ENCODE measurements at places on chromosomes 5 and 9.
A peak's percentile ranks its signal among the peaks of the same experiment; 100 is the strongest.

- DNase-seq = peak; percentile 42
Measured at GRCh38 chr9:75238311-75238976, 150.1 kb downstream of the OSTF1 start.

- peak; percentile 84 for DNase-seq
Measured at GRCh38 chr5:74200560-74200959, 440.0 kb downstream of the ENC1 start.

GRCh38 chr5:172849606-172850453 is 15.8 kb downstream of the ERGIC1 start:
- DNase-seq = no peak

- no peak for DNase-seq
Measured at GRCh38 chr5:115683081-115683480, 57.2 kb upstream of the TMED7 start.

DNA sequence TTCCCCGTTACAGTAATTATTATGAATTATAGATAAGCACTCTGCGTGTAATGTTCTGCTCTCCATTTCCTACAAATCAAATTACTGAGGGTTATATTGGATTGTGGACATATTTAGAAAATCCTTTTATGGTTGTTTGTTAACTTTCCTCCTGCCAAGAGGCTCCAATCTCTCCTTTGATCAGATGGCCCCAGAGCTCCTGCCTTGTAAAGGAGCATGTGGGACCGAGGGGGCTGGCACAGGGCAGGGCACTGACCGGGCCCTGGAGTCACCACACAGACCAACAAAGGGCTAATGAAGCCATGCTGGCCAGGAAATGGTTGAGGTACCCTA is 415.9 kb downstream of the EFNA5 start:
- DNase-seq = peak; percentile 34

- no peak for DNase-seq
Measured at GRCh38 chr5:79576606-79577289, 35.5 kb upstream of the TENT2 start.

- DNase-seq = no peak
Measured at GRCh38 chr5:52682492-52682891, 105.2 kb upstream of the ITGA1 start.

GRCh38 chr9:36793277-36793676 is 220.6 kb downstream of the MELK start:
- no peak for DNase-seq

GRCh38 chr5:107915176-107915812 is 244.6 kb upstream of the EFNA5 start:
- no peak for DNase-seq

GRCh38 chr5:119435436-119436132 is 16.7 kb upstream of the HSD17B4 start:
- DNase-seq = no peak

- no peak for DNase-seq
Measured at GRCh38 chr5:67289763-67290521, 93.3 kb upstream of the CD180 start.

- DNase-seq = no peak
Measured at GRCh38 chr5:77418162-77418561, 74.0 kb downstream of the WDR41 start.

- DNase-seq = peak; percentile 93
Measured at GRCh38 chr5:58787987-58788386, 205.1 kb downstream of the RAB3C start.

DNA sequence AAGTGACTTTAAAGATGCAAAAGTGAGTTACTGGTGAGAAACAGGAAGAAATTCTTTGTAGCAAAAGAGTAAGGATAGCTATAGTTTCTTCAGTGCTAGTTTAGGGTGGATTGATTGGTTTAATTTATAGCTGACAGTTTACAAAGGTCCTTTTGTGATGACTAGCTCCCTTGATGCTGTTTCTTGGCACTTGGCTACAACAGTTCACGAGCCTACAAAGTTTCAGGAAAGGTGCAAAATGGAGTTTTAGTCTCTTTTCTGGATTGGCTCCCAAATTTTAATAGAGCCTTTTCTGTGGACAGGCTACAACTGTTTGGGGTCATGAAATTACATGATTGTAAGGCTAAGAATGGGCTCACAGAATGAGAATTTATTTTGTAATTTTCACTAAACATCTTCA is 40.9 kb upstream of the BNIP1 start:
- DNase-seq = no peak

- DNase-seq = no peak
Measured at GRCh38 chr9:137023157-137023556, 4.9 kb downstream of the ABCA2 start.

GRCh38 chr5:1639757-1640156 is 116.0 kb upstream of the LPCAT1 start:
- no peak for DNase-seq

DNA sequence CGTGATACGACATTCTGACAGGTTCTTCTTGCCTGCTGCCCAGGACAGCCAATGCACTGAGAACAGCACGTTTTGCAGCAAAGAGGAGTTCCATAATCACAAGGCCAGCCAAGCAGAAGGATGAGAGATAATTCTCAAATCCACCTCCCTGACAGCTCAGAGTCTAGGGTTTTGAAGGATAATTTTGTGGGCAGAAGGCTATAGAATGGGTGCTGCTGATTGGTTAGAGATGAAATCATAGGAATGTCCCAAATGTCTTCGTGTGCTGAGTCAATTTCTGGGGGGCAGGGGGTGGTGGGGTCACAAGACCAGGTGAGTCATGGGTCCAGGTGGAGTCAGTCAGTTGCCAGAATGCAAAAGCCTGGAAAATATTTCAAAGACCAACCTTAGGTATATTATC is 175.5 kb upstream of the SLC30A5 start:
- no peak for DNase-seq

GRCh38 chr9:125343518-125344275 is 82.1 kb downstream of the GAPVD1 start:
- DNase-seq = peak; percentile 19

DNA sequence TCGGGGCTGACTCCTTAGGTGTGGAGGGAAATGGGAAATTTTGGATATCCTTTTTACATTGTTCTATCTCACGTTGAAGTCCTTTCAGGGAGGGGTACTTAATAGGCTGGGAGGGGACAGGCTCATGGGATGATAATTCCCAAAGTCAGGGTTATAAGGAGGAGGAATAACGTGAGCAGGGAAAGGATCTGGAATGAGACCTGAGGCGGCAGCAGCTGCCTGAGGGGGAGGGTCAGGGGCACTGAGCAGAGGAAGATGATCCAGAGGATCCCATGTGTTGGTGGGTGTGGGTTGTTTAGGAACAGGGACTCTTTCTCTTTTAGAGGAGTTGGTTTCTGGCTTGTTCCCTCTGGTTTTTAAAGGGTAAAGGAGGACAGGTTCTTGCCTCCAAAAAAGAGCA is 18.7 kb downstream of the IFT74 start:
- DNase-seq = no peak
